MM.1S (cell line): ENCODE measurements at places on chromosomes 12 and 14.

DNA sequence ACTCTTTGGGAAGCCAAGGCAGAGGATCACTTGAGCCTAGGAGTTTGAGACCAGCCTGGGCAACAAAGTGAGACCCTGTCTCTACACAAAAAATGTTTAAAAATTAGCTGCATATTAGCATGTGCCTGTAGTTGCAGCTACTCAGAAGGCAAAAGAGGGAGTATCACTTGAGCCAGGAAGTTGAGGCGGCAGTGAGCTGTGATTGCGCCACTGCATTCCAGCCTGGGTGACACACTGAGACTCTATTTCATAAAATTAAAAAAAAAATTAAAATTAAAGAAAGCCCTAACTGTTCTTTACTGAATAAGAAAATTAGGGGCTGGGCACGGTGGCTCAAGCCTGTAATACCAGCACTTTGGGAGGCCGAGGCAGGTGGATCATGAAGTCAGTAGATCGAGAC, 27.0 kb downstream of the SENP1 start:
- no peak for DNase-seq

GRCh38 chr12:106712768-106713167, 61.7 kb upstream of the RIC8B start:
- DNase-seq = no peak

- no peak for DNase-seq
Measured at GRCh38 chr12:125171267-125171666, 106.0 kb downstream of the AACS start.

GRCh38 chr12:108447168-108447832, 67.8 kb upstream of the FICD start:
- DNase-seq = no peak

DNA sequence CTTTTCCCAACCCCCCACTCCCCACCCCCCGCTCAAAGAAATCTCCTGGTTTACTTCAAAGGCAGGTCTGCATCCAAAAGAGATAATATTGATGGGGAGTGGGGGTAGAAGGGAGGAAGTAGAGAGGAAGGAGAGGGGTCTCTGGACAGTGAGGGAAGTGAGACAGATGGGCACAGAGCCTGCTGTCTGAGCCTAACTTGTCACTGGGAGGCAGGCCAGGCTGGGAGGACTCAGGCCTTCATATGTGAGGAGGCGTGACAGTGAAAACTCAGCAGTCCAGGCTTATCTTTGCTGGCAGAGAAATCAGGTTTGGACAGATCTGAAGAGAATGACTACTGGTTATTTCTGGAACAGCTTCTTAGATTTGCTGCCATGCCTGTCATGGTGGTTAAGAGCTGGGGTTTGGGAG, 192.3 kb downstream of the NUAK1 start:
- DNase-seq = no peak

GRCh38 chr12:101878243-101878821, 952 bp downstream of the DRAM1 start:
- peak; percentile 8 for DNase-seq

- DNase-seq = no peak
Measured at GRCh38 chr14:55665067-55665675, 85.2 kb downstream of the KTN1 start.

- DNase-seq = peak; percentile 41
Measured at GRCh38 chr12:67039995-67040860, 228.9 kb upstream of the CAND1 start.

- DNase-seq = no peak
Measured at GRCh38 chr12:52349196-52349595, 18.1 kb downstream of the KRT85 start.

DNA sequence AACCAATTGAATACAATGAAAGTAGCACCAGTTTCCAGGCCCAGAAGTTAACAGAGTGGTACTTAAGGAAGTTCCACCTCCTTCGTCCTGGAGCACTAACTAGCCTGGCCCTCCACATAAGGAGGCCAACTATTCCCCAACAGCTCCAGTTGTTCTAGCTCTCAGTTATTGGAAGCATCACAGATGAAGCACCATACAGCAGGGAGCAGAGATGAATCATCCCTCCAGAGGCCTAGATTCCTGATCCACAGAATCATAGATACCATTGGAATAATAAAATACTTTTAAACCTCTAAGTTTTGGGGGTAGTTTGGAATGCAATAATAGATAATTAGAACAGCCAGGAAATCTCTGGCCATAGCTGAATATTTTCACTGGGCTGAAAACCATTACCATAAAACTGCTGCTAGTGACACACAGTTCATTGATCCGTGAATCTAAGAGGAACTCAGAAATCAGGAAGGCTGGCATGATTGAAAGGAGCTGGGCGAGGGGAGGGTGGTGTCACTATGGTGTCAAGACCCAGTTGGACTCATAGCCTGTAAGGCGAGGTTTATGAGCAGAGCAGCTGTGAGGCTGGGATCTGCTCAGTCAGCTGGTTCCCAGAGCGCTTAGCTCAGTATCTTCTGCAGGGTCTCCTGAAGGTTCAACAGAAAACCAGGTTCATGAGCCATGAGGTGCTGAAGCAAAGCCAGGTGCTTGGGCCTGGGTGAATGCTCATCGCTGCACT, 371.4 kb upstream of the TMTC1 start:
- DNase-seq = no peak

DNA sequence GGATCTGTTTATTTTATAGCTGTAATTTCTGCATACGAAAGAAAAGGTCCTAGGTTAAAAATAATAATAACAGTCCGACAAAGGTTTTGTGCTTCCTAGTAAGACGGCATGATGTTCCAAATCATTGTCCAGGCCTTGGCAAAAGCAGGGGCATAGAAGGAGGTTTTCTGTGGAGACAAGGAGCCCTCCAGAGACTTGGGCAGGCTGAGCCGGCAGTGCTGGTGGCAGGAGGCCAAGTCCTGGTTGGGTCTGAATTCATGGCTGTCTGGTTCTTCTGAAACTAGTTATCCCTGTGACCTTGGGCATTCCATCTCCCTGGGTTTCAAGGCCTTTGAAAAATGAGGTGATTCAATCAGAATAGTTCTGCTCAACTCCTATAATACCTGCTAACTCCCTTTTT, 44.0 kb downstream of the KCNK13 start:
- DNase-seq = no peak

GRCh38 chr12:14310866-14311265, 54.6 kb upstream of the ATF7IP start:
- no peak for DNase-seq

DNA sequence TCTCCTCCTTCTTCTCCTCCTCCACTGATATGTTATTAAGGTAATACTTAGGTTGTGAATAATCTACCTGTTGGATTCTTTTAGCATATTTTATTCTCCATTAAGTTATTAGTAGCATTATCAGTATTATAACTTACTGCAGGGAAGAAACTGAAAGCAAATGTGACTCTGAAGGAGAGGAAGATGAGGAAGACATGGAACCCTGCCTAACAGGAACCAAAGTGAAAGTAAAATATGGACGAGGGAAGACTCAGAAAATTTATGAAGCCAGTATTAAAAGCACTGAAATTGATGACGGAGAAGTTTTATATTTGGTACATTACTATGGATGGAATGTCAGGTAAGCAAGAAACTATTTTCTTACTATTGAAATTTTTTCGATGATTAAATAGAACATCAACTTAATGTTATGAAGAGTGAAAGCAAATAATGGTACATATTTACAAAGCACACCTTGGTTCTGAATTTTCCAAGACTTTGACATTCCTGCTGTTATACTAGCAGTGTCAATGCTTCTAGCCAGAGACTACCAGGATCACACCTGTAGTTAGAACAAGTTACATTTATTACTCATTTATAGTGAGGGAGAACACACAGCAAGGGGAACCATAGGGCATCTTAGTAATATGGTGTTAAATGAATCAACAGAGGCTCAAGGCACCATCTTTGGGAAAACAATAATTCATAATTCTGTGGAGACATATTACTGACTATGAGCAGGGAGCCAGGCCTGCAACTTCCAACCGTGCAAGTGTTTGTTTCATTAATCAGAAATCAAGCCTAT, 42.0 kb upstream of the TOMM20L start:
- DNase-seq = no peak

DNA sequence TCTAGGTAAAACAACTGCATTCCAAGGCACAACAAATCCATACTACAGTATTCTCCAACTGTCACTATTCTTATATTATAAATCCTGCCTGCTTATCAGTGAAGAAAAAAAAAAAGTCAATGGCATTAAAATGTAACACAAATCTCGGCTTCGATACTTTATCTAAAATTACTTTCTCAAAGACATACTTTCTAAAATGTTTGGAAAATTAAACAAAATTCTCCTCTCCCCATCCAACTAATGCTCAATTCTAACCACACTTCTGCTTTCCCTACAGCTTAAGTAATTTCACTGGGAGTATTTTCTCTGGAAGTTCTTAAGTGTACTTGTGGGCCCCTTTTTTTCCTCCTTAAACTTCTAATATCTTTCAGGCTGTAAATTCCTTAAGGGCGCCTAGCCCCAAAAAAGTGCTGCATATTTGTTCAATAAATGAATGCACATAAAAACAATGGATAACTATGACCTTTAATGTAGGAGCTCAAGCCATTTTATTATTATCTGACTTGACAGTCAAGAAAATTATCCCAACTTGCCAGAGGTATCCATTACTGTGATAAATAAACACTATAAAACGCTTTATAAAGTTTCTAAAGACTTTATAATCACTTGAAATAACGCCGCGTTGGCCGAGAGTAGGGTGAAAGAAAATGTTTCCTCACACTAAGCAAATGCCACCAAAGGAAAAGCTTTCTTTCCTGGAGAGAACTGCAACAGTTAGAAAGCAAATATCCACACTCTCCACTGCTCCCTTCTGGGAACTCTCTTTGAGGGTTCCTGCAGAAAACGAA, 977 bp downstream of the HEATR5A start:
- DNase-seq = peak; percentile 6

- DNase-seq = no peak
Measured at GRCh38 chr12:6382371-6382770, 1.6 kb upstream of the LTBR start.

DNA sequence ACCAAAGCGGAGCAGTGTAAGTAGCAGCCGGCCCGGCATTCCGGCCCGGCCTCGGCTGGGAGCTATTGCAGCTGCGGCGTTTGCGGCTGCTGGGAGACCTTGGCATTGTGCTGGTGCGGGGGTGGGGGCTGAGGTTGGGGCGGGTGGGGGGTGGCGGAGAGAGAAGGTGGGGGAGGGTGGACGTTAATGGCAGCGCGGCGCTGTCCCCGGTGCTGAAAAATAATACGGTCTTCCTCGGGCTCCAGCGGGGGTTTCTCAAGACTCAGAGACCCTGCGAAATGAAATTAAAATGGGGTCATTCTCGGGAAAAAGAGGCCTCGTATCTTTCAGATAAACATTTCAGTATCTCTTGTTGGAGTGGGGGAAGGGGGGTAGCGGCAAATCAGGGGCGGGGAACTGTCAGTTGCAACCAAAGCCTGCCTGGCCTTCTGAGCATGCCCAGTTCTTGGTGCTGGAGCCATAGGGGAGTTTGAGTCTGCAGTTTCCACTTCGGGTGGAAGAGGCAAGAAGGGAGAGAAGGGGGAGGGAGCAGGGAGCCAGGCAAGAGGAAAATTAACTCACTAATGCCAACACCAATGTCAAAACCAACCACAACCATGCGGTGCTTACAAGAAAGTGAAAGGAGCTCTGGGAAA, 414 bp downstream of the UNC79 start:
- no peak for DNase-seq

- DNase-seq = no peak
Measured at GRCh38 chr12:49244176-49244575, 20.7 kb upstream of the TUBA1C start.

DNA sequence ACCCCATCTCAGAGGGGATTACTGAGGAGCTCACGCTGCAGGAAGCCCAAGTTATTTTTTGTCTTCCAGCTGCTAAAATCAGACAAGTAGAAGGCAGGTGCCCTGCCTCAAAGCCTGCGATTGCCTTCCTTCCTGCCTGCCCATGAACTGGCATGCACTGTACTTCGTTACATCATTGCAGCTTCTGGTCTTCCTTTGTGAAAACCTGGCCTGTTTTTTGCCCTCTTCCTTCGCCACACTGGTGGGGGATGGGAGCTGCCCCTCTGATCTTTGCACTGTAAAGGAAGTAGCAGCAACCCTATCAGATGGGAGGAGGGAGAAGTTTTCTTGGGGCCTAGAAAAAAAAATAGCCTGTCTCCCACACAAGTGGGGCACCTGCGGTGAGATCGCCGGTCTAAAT, 1098.7 kb downstream of the BCL11B start:
- DNase-seq = peak; percentile 82

DNA sequence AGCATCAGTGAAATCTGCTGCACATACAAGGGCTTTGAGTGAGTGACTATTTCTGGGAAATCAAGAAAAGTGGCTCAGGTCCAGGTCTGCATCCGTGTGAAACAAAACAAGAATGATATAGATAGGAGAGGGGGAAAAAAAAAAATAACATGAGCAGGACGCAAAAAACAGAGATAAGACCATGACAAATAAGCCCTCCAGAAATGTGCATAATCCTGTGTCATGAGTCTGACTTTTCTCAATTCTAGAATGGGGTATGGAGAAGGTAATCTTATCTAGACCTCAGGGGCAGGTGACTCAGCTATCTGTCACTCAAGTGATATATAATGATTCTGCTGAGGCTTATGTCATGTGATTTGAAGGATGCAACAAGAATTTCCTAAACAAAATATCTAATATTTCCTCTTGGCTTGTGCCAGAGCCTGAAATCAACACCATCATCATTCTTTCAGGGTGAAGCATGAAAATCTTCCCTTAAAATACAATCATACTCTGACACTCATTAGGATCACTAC, 250.0 kb downstream of the PHLDA1 start:
- DNase-seq = no peak

DNA sequence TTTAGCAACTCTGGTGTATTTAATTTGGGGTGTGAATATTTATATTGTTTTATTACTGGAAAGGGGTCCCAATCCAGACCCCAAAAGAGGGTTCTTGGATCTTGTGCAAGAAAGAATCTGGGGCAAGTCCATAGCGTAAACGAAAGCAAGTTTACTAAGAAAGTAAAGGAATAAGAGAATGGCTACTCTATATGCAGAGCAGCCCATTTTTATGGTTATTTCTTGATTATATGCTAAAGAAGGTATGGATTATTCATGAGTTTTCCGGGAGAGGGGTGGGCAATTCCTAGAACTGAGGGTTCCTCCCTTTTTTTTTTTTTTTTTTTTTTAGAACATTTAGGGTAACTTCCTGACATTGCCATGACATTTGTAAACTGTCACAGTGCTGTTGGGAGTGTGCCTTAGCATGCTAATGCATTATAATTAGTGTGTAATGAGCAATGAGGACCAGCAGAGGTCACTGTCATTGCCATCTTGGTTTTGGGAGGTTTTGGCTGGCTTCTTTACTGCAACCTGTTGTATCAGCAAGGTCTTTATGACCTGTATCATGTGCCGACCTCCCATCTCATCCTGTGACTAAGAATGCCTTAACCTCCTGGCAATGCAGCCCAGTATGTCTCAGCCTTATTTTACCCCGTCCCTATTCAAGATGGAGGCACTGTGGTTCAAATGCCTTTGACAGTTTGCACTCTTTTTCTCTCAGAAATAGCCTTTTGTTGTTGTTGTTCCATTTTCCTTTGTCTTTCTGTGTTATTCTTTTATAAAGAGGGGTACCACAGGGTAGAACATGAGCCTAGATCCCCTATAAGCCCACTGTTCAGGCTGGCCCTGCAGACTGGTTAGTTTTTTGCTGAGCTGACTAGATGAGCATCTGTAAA, 75.5 kb upstream of the DCD start:
- DNase-seq = peak; percentile 64

- no peak for DNase-seq
Measured at GRCh38 chr14:80275208-80275850, 64.0 kb upstream of the DIO2 start.
